GM23248 (cell line): ENCODE measurements at places on chromosomes 6 and 20. TPM values are rescaled to one million over a fixed set of nuclear protein-coding genes. Genes with fewer than 3 reads are reported as not detected.

Gene VGLL2
- not detected in 2 replicates for polyA plus RNA-seq

Gene FAM217A
- not detected in 2 replicates for polyA plus RNA-seq

Gene EMILIN3
- polyA plus RNA-seq: 0.11 TPM in 1 of 2 replicates, not detected in the other

Gene SEMG1
- not detected in 2 replicates for polyA plus RNA-seq

Gene BPIFB1
- not detected in 2 replicates for polyA plus RNA-seq

Gene HLA-DMB
- polyA plus RNA-seq: 0.46 TPM in 1 of 2 replicates, not detected in the other

Gene SLC26A8
- polyA plus RNA-seq: not detected in 2 replicates

Gene MYH7B
- polyA plus RNA-seq: 0.13 and 0.49 TPM in 2 replicates

Gene BFSP1
- polyA plus RNA-seq: 0.25 and 0.28 TPM in 2 replicates

- DNase-seq: peak; percentile 40
These were observed 37.1 kb downstream of the OTOR start for GRCh38 chr20:16785226-16785625.

DNA sequence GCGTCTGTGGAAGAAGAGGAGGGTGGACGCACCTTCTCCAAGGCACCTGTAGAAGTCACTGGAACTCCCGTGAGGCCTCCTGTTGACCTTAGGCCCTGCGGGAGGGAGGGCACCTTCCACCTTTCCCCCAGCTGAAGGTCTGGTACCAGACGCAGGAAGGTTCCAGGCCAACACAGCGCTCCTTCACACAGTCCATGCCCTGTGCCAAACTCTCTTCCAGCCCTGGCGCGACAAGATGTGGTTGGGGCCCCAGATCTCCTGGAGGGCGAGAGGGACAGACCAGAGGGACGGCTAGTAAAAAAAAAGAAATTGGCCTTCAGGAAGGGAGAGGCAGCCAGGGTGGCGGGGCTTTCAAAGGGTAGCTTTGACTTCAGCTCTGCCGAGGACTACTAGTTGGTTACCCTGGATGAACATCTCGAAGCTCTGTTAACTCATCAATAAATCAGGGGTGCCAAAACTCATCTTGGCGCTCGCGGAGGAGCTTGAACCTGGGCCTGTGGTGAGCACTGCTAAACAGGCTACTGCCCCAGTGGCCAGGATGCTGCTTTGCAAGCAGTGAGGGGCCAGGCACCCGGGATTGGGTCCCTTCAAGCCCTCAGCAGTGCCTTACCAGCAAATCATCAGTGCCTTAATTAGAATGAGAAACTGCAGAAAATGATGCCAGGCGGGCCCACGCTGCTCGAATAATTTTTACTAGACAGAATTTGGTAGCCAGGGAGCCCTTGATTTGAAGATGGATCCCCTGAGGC, 14.9 kb downstream of the AARS2 start:
- DNase-seq: peak; percentile 16

- no peak for DNase-seq
These were observed 420.1 kb upstream of the SLC35B3 start for GRCh38 chr6:8855411-8855810.

- no peak for DNase-seq
These were observed 289.7 kb downstream of the UBE3D start for GRCh38 chr6:82775981-82776380.

DNA sequence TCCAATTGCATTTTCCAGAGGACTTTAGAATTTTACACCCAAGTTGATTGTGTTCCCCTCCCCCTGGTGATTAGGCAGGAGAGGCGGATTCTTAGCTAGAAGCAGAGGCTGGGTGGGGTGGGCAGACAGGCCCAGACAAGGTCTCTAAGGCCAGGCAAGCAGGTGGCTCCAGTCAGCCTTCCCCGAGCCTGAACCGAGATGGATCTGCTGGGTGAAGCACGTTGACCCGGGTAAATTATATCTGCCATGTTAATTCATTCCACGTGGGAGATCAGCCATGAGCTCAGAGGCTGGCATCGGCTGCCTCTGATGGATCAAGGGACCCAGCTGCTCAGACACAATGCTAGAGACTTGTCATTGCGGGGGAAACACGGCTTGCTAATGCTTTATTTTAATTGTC, 159.5 kb upstream of the MAFB start:
- no peak for DNase-seq

GRCh38 chr20:4193069-4193452, 177.7 kb upstream of the RNF24 start:
- DNase-seq: no peak

DNA sequence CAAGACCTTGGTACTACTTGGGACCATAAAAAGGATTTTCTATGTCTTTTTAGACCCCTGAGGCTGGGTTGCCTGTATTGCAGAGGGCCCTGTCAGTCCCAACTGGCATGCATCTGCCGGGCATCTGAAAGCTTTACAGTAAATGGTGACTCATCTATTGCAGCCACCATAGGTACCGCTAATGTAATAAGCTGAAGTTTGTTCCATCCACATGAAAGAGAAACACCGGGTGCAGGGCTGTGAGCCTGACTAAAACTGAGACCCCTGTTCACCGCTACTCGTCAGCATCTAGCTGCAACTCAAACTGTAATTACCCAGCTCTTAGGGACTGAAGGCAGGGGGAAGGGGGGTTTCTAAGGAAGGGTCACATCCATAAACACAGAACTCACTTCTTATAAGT, 49.5 kb downstream of the TRERF1 start:
- DNase-seq: peak; percentile 62

DNA sequence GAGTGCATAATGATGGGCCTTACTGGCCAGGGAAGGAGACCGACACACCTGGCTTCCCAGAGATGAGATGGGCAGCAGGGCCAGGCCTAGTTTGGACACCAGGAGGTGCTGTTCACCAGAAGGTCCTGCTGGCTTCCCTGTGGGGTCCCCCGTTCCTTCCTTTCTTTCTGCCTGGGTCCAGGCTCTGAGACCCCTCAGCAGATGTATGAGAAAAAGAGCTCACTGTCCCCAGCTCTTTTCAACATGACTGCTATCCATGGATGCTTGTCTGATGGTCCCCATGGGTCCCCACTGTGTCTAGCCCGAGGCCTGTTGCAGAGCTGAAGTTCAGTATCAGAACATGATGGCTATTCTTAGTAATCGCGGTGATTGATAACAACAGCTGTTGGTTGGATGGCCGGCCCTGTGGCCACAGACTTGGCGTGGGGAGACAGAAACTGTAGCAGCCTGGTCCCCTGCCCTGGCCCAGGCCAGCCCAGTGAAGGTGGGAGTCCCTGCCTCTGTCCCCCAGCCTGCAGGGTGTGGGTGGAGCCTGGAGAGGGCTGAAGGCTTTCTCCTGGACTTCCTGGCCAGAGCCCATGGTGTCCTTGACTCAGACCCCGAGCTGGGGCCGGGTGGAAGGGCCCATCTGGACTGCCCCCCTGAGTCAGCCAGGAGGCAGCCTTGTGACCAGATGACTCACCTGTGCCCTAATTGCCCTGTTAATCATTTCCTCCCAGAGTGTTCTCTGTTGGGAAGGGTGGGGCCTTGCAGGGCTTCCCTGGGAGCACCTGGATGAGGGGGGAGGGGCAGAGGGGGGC, 9.9 kb upstream of the BAK1 start:
- DNase-seq: peak; percentile 97

DNA sequence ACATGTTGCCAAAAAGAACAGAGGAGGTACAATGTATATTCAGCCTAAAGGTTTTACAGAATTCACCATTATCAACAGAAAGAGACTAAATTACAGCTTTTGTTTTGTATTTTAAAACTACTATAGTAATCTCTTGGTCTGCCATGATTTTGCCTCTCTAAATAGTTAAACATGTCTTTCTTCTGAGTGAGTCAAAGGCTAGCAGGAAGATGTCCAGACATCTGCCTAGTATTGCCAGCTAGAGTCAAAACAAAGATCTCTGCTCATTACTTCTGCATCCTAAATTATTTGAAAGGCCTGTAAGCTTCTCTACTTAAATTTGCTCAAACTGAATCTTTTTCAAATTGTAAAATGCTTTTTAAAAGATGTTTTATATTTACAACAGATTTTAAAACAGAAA, 8.8 kb downstream of the ASF1A start:
- peak; percentile 64 for DNase-seq

- peak; percentile 20 for DNase-seq
These were observed 52.9 kb upstream of the UFL1 start for GRCh38 chr6:96468681-96469224.

DNA sequence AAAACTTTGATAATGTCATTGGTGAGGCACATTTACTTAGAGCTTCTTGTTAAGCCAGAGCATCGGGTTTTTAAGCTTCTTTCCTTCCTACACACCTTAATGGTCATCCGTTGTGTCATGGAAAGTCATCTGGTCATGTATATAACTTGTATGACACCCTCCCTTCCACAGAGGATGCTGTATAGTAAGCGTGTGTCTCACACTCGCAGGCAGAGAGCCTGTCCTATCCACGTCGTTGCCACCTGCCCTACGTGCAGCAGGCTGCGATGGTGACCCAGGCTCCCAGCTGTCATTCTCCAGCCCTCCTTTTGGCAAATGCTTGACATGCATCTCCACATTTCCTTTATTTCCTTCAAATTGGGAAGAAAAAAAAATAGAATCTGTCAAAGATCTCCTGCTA, 85.6 kb downstream of the MYB start:
- DNase-seq: no peak

- no peak for DNase-seq
These were observed 58.2 kb downstream of the TNFAIP3 start for GRCh38 chr6:137925141-137925698.

DNA sequence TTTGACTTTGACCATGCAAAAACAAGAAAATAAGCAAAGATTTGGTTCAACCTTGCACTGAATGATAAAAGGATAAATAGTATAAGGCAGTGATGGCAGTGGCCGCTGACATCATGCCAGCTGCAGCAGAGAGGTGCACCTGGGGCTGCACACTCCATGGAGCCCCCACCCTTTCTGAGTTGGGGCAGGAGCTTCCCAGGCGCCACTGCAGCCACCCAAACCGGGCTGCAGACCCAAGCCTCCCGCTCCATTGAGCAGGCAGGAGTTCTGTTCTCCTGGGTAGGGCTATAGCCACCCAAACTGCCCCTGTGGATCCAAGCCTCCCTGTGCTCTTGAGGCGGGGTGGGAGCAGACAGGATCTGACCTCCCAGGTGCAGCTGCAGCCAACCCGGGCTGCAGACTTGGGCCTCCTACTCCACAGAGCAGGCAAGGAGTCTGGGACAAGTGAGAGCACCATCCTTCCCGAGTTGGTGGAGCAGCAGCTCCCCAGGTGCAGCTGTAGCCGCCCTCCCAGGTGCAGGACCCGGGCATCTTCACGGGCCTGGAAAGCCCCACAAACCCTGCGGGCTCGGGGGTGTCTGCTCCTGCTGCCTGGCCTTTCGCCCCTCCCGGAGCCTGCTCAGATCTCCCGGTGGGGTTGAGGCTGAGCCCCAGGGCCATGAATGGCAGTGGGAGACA, 537.9 kb downstream of the TENT5A start:
- no peak for DNase-seq

- peak; percentile 67 for DNase-seq
These were observed 704 bp downstream of the TOP1 start for GRCh38 chr20:41029150-41029901.

DNA sequence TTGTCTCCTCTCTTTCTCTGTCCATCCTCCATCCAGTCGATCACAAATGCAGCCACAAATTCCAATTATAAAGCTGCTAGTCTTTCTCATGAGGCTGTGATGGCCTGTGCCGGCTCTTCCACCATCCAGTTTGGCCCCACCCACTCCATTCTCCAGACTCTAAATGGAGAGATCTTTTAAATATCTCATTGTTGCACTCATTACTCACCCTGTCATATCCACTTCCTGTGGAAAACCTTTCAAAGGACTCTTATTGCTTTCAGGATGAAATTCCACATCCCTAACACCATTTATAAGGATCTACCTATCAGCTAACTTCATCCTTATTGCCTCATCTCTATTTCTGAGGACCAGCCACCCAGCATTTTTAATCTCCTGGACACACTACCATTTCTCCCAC, 70.6 kb downstream of the NRN1 start:
- DNase-seq: peak; percentile 23

DNA sequence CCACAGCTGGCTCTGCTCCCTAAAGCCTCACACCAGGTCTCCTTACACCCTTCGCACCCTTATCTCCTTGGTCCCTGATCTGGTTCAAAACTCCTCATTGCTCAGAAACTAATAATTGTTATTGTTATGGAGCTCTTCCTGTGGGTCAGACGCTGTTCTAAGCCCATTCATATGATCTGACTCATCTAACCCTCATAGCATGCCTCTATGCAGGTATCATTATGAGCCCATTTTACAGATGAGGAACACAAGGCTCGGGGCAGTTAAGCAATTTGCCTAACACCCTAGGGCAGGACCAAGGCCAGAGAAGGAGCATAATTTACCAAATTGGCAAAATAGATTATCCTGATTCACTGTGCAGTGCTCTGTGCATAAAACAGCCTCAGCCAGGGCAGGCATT, 51.8 kb upstream of the CCDC167 start:
- no peak for DNase-seq

DNA sequence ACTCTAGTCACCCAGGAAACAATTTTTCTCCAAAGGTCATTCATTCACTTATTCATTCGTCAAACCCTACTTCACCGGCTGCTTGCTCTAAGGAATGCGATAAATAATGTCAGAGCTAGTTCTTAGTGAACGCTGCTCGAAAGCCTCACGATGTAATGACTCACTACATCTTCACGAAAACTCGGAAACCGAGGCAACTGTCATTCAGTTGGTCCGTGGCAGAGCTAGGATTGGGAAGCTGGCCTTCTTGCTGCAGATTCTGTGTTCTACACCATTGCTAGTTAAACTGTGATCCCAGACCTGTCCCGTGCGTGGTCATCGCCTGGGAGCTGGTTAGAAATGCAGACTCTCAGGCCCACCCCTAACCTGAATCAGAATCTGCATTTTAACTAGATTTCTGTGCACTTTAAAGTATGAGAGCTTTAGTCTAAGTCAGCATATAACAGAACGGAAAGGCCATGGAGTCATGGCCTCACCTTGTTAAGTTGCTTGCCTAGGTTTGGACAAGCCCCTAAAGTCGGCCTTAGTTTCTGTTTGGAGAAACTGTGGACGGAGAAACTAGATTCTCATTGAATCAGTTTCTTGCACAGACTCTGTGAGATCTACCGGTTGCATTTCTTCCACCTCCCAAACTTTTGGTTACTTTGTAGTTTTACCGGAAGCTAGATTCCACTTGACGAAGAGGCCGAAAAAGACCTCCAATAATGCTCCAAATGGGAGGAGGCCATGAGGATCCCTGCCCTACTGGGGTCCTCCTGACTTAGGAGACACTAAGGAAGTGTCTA, 651 bp upstream of the CCND3 start:
- peak; percentile 91 for DNase-seq
